ENCODE measurements at places on chromosomes 11 and 22.

DNA sequence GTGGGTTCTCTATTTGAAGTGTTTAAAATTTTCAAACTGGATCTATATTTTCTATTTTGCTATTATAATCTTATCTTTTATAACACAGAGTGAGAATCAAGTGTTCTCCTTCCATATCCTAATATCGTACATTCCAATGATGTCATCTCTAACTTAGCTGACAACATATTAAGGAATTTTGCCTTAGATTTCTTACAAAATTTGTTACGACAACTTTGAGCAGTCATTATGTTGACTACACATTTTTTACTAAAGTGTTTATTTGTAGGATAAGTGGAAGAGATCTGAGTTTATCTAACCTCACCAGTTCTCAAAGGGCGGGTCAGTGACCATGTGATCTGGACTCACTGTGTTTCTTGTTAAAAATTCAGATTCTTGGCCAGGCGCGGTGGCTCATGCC, 12.7 kb downstream of the BTG4 start:
- no peak for DNase-seq

- no peak for DNase-seq
These were observed 41.6 kb downstream of the C11orf71 start for GRCh38 chr11:114358716-114359115.

- DNase-seq, result no peak
These were observed 1.7 kb downstream of the UVRAG start for GRCh38 chr11:75816561-75817239.

DNA sequence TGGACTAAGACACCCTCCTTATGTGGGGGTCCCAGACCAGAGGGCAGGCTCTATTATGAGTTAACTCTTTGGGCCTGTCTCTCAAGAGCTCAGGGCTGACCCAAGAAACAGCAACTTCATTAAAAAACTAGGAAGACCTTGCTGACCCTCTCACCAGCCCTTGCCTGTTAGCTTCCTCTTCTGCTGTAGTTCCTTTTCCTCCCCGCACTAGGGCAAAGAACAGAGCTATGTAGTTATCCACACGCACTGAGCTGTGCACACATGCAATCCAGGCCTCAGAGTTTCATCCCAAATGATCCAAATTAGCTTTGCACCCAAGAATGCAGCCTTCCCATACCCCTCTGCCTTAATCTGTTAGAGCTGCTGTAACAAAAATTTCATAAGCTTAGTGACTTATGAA, 539.6 kb upstream of the CADM1 start:
- DNase-seq, result no peak

DNA sequence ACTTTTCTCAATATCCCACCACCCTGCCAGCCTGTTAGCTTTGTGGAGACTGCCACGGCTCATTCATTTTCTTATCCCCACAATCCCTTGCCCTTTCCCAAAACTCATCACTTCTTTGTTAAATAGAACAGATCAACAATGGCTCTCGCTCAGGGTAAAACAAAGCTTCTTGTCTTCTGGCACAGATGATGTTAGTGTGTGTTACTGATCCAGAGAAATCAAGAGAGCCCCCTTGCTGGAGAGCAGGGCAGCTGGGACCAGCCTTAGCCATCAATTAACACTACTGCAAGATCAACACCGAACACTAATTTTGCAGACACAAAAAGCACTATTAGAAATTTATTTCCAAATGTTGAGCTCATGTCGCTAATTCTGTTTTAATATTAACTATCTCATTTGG, 420.9 kb downstream of the TENM4 start:
- peak; percentile 12 for DNase-seq

GRCh38 chr22:38314933-38315822, 2.1 kb downstream of the CSNK1E start:
- DNase-seq, result no peak

DNA sequence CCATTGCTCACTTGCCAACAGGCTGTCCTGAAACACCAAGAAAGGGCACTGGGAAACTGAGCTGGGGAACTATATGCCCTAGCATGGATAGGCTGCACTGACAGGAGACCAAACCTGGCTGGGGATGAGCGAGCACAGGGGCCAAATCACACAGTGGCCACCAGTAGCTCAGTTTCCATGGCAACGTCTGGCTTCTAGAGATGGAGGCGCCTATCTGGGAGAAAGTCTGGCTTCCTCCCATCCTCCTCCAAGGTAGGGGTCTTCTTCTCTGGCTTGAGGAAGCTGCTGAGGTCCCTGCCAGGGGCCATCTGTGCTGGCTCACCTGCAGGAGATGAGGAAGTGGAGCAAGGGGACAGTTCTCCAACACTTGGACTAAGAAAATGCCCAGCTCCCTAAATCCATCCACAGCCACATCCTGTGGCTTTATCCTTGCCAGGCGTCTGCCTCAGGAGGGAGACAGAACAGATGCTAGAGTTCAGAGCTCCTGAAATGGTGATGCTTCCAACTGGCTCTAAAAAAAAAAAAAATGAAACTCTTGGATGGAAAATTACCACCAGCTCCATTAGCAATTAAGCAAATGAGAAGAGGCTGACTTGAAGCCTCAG, 48.3 kb downstream of the SYT13 start:
- DNase-seq, result no peak

- DNase-seq, result no peak
These were observed 723.0 kb downstream of the KCNA4 start for GRCh38 chr11:29293825-29294224.

GRCh38 chr22:37658133-37659065, at the start of gene PDXP:
TSS of gene PDXP (plus strand) at chr22:37658723. CDS start at chr22:37658783, 60 bp downstream.
- DNase-seq, result peak; percentile 99

- DNase-seq, result no peak
These were observed 59.6 kb upstream of the PAX6 start for GRCh38 chr11:31870609-31871309.

- no peak for DNase-seq
These were observed 583 bp upstream of the PKP3 start for GRCh38 chr11:393219-394033.

DNA sequence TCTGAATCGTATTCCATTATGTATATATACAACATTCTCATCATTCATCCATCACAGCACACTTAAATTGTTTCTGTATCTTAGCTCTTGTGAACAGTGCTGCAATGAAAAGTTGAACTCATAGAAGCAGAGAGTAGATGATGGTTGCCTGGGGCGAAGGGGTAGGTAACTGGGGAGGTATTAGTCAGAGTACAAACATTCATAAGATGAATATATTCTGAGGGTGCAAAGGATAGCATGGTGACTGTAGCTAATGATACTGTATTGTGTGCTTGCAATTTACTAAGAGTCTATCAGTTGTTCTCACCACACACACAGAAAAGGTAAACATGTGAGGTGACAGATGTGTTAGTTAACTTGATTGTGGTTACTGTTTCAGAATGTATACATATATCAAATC, 12.6 kb upstream of the RFPL2 start:
- no peak for DNase-seq

GRCh38 chr11:71525188-71525937, 1.7 kb upstream of the KRTAP5-7 start:
- DNase-seq, result no peak

- no peak for DNase-seq
These were observed 32.8 kb upstream of the YPEL1 start for GRCh38 chr22:21768435-21768834.

DNA sequence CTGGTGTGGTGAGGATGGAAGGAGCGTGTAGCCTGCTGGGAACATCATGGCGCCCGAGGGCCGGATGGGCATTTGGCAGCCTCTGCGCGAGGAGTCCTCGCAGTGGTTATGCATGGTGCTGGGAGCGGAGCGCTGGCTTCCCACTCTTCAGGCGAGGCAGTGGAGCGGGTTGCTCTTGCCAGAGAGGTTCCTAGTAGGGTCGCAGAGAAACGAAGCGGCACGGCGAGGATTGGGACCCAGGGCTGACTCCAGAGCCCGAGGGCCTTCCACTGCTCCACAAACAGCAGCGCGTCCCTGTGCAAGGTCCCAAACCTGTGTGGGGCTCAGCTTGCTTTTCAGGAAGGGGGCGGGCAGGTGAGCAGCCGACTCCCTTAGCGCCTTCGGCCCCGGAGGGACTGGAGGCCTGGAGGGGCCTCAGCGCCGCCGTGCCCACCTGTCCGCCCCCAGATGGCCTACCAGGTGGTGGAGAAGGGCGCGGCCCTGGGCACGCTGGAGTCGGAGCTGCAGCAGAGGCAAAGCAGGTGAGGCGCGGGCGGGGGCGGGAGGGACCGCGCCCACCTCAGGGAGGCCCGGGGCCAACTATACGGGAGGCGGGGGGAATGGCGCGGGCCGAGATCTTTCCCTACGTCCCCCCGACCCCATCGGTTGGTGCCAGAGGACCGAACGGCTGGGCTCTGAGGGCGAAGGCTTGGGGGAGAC, 7.2 kb downstream of the ATG16L2 start:
- DNase-seq, result no peak

- peak; percentile 13 for DNase-seq
These were observed 40.6 kb downstream of the OR4D9 start for GRCh38 chr11:59551659-59552521.

DNA sequence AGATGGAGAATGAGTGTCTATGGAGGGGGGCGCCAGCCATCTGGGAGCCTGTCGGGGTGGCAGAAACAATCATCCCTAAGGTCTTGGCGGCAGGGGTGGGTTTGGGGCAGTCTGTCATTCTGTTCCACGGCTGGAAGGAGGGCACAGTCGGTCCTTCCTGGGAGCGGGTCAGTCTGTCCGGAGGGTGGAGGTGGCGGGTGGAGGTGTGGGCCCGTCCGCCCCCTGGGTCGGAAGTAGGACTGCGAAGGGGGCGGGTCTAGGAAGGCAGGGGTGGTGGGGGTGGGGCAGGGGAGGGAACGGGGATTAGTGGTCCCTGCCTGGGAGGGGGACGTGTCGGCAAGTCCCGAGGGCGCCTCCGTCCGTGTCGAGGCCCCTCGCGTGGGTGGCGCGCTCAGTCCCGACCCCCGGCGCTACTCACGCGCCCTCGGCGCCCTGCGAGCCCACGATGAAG, 461 bp downstream of the TBC1D10A start:
- DNase-seq, result no peak

- DNase-seq, result no peak
These were observed 476.9 kb upstream of the CADM1 start for GRCh38 chr11:115981104-115981481.

DNA sequence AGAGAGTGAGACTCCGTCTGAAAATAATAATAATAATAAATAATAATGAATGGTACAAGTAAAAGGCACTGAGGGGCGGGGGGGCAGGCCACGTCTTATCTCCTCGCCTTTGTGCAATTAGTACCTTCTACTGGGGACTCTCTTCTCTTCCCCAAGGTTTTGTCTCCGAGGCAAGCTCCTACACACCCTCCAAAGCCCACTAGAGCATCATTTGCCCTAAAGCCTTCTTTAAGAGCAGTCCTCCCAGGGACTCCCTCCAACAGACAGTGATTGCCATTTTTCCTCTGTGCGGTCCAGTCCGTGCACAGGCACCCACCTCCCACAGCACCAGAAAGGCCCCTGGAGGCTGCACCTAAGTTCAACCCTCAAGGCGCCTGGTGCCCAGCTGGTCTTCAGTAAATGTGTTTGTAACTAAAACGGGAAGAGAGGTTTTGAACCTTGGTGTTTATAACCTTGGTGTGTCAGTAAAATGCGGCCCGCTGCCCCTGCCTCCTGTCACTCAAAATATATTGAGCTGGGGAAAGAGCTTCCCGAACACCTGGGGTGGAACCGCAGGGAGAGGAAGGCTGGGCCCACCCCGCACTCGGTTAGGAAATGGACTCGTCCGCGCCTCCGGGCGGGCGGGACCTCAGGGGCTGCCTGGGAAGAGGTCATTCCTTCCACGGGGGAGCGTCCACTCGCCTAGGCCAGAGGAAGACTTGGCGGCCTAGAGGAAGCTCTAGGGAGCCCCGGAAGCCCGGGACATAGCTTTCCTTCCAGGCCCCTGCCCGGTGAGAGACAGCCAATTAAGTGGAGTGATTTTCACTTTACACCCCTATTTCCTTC, 4.7 kb upstream of the KDELR3 start:
- no peak for DNase-seq

DNA sequence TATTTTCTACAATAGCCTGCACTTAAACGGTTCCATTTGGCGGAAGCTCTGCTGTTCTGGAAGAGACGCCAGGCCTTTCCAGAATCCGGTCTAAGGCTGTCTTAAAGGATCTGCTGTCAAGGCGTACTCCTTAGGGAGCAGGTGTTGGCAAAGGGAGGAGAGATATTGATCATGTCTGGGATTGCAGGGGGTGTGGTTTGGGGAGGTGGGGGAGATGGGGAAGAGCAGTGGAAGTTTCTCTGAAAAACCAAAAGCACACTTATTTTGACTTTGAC, 22.5 kb upstream of the WNT11 start:
- DNase-seq, result no peak

DNA sequence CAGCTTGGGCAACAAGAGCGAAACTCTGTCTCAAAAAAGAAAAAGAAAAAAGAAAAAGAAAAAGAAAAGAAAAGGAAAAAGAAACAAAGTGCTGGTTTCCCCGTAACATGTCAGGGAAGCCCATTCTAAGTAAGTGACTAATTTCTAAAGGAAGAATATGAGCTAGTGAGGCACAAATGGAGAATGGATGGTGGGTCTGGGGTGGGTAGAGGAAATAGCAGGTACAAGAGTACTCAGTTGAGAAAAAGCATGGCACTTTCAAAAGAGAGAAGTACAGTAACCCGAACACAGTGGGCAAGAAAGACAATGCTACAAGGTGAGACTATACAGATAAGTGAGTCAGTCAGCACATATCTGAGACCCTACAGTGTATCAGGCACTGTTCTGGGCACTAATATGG, 4.5 kb downstream of the MAJIN start:
- no peak for DNase-seq

- no peak for DNase-seq
These were observed 394.5 kb downstream of the TENM4 start for GRCh38 chr11:79046366-79046765.

DNA sequence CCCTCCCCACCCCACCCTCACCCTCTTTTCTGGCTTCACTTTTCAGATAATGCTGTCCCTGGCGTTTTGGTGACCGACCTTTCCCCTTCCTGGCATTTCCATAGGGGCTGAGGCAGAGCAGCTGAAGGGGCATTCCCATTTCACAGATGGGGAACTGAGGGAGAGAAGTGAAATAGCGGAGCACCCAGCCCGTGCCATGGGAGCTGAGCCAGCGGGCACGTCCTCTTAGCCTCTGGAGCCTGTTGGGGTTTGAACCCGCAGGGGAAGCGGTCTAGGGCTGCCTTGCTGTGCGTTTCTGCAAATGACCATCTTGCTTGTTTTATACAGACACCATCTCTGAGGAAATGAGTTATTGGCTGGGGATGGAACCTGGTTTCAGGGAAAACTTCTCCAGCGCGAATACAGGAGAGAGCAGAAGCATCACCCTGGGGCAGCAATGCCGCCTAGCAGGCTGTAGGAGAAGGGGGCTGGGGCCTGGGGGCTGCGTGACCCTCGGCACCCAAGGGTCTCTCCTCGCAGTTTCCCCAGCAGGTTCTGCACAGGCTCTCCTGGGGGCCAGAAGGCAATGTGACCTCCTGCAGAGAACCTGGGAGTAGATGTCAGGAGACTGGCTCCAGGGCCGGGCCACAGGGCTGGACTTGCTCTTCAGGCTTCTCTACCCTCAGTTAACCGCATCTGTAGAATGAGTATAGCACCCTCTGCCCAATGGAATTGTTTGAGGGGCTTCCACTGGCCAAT, 1.5 kb downstream of the PTPRJ start:
- no peak for DNase-seq

GRCh38 chr11:119397740-119398139, 16.2 kb upstream of the USP2 start:
- no peak for DNase-seq
